ENCODE measurements at places on chromosomes 3 and 15.

DNA sequence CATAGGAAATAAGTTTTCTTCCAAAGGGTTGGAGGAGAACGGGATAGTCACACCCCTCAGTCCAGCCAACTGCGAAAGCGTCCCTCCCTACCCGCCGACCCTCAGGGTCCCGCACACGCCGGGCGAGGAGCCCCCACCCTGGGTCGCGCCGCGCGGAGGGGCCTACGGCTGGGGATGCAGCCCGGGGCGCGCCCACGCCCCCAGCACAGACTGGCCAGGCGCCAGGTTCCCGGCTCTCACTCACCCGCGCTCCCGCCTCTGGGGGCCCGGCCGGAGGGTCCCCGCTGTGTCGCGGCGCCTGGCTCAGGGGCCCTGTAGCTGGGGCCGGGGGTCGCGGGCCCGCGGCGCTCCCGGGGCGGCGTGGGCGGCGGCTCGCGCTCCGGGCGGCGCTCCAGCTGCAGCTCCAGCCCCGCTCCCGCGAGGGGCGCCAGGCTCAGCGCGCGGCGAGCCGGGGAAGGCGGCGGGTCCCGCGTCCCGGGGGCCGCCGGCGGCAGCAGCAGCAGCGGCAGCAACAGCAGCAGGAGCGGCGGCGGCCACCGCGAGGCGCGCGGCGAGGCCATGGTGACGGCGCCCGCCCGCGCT lies 375 bp downstream of the HEG1 start:
- DNase-seq = peak; percentile 40

DNA sequence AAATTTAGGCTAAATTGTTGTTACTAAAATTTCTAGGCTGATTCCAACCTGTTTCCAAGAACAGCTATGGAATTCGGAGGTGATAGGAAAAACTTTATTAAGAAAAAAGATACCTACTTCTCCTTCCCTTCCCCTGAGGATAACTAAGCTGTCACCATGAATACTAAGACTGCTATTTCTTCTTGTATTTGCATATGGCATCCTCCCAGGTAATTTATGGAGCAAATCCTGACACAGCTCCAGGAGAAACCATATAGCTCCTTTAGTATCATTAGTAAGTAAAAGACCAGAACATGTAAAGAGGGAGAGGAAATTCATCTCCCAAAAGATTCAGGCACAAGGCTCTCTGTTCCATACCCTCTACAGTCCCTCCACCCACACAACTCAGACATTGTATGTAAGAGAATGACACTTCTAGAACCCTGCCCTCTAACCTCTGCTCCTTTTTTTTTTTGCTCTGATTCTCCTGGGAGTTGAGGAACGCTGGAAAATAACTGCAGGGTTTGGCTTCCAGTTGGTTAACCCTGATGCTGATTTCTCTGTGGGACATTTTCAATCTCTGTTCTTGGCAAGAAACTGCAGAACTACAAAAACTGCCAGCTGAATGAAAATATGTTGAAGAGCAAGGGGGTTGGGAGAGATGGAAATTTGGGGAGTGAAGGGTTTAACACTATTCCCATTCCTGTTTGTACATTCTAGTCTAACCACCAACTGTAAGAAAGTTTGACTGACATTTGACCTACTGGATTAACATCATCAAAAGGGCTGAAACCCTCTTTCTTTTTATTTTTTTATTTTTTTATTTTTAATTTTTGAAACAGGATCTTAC lies 14.2 kb upstream of the MAGI1 start:
- no peak for DNase-seq

DNA sequence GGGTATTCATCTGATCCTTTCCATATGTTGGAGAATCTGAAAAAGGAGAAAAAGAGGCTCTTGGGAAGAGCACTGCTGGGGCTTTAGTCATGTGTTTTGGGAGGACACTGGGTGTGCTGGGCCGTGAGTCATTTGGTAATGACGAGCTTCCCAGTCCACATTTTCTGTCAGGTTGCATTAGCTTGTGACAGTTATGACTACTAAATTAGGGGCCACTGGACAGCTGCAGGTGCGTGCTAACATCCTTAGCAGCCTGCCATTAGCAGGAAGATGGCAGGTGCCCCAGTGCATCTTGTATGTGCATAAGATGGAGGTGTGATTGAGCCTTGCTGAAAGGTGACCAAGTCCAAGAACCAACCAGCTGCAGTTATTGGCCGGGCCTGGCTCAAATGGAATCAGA lies 242.4 kb downstream of the RYR3 start:
- no peak for DNase-seq

- DNase-seq = no peak
Measured at GRCh38 chr3:37181756-37182155, 7.4 kb upstream of the LRRFIP2 start.

DNA sequence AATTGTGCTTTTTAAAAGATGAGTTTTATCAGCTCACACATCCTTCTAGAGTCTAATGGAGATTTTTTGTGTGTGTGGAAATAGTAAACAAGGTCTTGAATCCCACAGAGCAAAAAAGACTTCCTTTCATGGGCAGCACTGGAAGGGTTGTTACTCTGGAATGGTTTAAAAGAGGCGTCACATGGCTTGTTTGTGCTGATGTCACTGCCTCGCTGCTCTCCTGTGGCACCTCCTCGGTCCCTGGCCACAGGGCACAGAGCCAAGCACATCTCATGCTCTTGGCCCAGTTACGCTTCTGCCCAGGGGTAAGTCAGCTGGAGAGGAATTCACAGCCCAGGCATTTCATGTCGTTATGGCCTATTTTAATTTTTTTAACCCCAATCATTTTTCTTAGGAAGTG lies 53.2 kb downstream of the PGPEP1L start:
- no peak for DNase-seq

DNA sequence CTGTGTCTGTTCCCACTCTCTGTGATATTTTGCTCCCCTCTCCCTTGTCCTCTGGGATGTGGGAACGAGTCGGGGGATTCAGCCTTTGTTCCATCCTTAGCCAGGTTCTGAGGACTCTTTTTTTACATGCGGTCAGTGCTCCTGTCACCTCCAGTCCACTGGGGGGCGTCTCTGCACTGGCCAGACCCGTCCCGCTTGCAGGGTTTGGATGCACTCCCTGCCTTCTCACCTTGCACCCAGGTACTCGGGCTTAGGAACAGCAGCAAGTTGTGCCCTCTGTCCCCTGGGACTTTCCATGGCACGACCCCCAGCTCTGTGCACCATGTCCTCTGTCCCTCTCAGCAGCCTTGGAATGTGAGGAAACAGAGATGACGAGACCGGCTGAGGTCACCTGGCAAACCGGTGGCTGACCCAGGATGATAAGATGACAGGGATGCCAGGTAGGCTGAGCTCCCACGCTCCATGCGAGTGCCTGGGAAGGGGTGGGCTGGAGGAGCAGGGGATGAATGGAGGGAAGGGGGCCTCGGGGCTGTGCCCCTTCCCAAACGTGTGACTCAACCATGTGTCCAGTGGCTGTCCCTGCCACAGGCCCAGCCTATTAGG lies 27.3 kb upstream of the FGD5 start:
- DNase-seq = no peak

- DNase-seq = no peak
Measured at GRCh38 chr3:27880969-27881892, 159.1 kb upstream of the EOMES start.

- DNase-seq = no peak
Measured at GRCh38 chr3:160474416-160474838, 24.8 kb upstream of the TRIM59 start.

DNA sequence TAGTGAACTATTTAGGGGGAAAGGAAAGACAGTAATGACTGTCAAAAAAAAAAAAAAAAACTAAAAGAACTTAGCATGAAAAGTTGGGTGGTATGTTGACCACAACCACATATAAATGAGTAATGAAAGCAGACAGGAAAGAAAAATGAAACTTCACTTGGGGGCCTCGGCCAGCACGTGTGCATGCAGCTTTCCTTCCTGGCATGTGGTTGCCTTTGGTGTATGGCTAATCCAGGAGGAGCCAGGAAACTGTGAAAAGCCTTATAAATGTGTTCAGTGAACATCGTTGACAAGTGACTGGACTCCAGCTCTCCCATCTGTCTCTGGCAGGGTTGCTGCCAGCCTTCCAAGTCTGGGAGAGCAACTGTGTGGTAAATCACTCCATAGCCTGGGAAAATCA lies 195.1 kb downstream of the DTWD1 start:
- DNase-seq = no peak

DNA sequence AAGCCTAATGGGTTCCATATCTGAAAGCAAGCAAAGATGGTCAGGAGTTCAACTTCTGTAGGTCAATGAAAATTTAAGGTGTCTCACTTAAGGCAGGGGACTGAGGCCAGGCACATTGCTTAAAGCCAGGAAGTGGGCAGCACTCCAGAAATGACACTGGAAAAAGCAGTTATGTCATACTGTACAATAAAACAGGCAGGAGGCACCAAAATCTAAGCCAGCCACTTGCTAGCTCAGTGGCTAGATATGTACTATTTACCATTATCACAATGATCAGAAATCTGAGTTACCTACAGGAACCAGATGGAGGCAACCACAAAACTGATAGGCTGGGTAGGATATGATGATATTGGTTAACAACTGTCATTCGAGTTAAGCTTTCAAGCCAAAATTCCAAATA lies 57.3 kb downstream of the FRMD5 start:
- no peak for DNase-seq

DNA sequence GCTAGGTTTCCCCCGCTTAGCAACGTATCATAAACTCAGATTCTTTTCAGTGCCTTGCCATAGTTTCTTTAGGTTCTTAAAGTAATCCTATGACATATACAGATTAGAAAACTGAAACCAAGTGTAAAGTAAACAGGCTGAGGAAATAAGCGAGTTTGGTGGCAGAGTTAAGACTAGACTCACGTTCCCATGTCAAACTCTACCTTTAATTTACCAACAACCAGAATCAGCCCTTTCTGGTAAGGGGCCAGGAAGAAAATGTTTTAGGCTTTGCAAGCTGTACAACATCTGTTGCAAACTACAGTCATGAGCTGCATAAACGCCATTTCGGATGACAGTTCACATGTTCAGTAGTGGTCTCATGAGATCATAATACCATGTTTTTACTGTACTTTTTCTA lies 128.0 kb upstream of the PRICKLE2 start:
- DNase-seq = no peak

GRCh38 chr3:173584838-173585831 lies 187.6 kb downstream of the NLGN1 start:
- no peak for DNase-seq

- DNase-seq = no peak
Measured at GRCh38 chr3:168006584-168006983, 89.1 kb downstream of the GOLIM4 start.

GRCh38 chr3:178826435-178827123 lies 245.0 kb downstream of the ZMAT3 start:
- DNase-seq = no peak

- peak; percentile 14 for DNase-seq
Measured at GRCh38 chr3:99868311-99868646, 50.6 kb downstream of the CMSS1 start.

DNA sequence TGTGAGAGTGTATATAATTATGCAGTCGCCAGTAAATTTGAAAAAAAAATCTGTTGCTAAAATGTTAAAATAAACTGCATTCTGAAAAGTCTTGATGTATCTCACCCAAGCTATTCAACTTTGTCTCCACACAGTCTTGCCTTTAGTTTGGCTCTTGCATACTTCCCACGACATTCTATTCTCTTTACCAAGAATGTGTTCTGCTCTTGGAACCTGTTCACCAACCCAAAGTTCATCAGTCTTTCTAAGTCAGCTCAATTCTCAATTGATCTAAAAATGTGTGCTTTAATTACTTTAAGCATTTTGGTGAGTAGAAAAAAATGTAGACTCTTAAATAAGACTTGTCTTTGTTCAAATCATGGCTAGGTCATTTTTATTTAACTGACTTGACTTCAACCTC lies 657.7 kb upstream of the TBL1XR1 start:
- DNase-seq = no peak

GRCh38 chr3:123724306-123724705 lies 139.5 kb upstream of the HACD2 start:
- DNase-seq = no peak

GRCh38 chr3:17301271-17301670 lies 416.5 kb downstream of the PLCL2 start:
- no peak for DNase-seq

DNA sequence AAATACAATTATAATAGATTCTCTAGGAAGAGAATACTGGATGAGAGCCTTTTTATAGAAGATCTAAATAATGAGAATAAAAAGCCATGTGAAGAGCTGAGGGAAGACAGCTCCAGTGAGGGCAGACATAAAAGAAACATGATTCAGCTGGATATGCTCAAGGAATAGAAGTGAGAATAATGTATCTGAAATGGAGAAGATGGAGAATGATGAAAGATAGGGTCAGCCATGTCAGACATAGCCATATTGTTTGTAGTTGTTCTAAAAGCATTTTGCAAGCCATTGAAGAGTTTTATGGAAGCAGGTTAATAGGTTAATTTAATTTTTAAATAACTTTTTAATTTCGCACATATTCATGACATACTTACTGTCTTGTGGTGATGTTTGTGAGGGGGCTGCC lies 713.5 kb upstream of the ARPP21 start:
- no peak for DNase-seq

- DNase-seq = no peak
Measured at GRCh38 chr3:27680517-27681246, 41.4 kb downstream of the EOMES start.
